NCI-H2107 (cell line): ENCODE measurements at places on chromosomes 2 and 18.

DNA sequence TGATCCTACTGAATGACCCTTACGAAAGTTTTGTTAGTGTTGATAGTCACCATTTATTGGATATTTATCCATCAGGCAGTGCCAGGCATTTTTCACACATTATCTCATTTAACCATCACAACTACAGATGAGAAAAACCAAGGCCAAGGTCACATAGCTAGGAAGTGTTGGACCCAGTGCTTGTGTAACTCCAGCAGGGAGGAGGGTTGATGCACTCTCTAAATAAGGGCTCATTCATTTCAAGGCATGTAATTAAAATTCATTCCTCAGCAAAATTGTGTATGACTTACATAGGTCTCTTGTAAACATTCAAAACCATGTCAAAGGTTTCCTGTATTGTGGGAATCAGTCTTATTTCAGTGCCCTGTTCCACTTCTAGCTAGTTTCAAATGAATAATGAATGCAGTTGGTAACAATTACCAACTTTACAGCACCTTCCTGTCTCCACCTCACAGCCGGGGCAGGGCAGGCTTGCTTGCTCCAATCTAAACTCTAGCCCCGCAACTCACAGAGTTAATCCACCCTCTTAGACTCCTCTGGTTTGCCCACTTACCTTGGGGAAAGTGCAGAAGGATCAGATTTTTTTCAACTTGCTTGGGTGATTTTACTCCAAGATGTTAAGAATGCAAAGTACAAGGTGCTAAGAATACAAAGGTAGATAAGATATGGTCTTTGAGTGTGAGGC lies 5.8 kb upstream of the MAPRE3 start:
- DNase-seq, result no peak

GRCh38 chr2:150309311-150310080 lies 178.0 kb downstream of the RND3 start:
- DNase-seq, result no peak

- no peak for DNase-seq
These were observed 209.6 kb downstream of the TWIST2 start for GRCh38 chr2:239057533-239057932.

DNA sequence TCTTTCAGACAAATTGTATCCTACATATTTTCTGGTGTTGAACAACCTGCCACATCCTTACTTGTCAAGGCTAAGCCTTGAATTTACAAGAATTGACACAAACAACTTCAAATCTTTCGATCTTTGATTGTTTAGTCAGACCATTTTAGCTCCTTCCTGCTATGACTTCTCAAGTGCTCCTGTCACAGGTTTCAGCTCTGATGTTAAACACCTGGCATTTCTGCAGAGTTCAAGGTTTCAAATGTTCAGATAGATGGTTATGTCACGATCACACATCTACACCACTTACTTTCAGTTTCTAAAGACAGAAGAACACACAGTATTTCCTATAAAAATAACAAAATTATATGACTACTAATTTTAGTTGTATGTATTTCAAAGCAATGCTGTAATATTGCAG lies 84.0 kb downstream of the RND3 start:
- DNase-seq, result no peak

GRCh38 chr18:62420513-62421209 lies 95.6 kb downstream of the TNFRSF11A start:
- no peak for DNase-seq

GRCh38 chr2:40279001-40279400 lies 172.9 kb downstream of the SLC8A1 start:
- DNase-seq, result no peak
